ENCODE measurements at places on chromosomes 16 and 17.

DNA sequence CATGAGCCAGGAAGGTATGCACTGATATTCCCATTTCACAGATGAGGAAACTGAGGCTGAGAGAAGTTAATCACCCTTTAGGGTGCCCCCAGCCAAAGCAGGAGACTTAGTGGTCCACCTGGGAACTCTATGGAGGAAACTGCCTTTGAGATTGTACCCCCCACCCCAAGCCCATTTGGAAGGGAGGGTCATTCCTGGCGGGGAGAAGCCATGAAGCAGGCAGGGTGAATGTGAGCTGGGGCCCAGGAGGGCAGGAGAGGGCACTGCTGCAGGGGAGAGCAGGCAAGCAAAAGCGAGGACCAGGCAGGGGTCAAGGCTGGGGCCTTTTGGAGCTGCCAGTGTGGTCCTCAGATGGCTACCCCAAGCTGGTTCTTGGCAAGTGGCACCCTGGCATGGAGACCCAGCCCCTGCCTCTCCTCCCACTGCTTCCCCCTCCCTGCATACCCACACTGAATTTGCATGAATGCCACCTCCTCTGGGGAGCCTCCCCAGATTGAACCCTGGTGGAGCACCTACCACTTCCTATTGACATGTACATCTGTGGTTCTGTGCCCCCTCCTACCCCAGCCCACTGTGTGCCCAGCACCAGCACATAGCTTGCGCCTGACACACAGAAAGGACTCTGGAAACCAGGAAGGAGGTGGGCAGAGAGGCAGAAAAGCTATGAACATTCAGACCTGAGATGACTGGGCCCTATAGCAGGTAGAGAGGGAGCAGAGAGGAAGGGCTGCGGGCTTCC, 965 bp upstream of the TMC6 start:
- peak; percentile 35 for DNase-seq

DNA sequence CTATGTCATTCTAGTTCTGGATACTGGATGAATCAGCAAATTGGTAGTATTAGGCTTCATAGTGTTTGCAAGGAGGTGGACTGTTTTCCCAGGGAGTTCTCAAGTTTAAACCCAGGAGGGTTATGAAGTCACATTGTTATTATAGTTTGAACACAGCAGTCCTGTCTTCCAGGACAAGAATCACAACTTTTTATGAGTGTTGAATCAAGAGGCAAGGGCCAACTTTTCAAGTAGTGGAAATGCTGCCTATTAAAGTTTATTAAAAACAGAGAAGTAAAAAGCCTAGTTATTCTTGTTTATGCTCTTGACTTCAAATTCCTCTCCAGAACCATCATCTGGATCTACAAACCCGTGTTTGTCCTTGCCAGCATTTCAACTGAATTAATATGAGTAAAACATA, 86.3 kb upstream of the GOT2 start:
- no peak for DNase-seq

DNA sequence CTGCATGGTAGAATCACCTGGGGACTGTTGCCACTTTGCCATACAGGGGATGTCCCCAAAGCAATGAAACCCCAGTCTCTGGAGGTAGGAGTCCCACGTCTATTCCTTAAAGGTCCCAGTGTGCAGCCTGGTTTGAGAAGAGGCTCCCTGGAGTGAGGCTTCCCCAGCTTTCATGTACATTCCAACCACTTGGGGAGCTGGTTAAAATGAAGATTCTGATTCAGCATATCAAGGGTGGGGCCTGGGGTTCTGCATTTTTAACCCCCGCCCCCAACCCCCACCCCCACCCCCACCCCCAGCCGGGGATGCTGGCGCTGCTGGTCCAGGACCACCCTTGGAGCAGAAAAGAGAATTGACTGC, 241.2 kb downstream of the FOXL1 start:
- no peak for DNase-seq

DNA sequence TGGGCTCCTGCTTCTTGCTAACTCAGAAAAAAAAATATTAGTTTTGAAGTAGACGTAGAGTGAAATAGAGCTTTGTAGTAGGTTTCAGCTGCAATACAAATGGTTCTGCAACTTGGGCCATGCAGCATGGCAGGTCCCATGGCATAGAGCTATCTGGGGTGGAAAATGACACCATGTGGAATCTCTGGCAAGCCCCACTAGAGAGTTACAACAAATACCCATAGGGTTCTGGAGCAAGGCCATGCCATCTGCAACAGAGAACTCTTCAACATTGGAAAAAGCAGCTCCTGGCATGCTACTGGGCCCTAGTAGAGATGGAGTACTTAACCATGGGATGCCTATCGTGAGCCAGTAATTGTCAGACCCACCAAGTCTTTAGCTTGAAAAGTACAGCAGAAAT, 25.3 kb upstream of the RBBP6 start:
- no peak for DNase-seq

- no peak for DNase-seq
Observed at GRCh38 chr16:71919035-71919434, 23.7 kb downstream of the IST1 start.

DNA sequence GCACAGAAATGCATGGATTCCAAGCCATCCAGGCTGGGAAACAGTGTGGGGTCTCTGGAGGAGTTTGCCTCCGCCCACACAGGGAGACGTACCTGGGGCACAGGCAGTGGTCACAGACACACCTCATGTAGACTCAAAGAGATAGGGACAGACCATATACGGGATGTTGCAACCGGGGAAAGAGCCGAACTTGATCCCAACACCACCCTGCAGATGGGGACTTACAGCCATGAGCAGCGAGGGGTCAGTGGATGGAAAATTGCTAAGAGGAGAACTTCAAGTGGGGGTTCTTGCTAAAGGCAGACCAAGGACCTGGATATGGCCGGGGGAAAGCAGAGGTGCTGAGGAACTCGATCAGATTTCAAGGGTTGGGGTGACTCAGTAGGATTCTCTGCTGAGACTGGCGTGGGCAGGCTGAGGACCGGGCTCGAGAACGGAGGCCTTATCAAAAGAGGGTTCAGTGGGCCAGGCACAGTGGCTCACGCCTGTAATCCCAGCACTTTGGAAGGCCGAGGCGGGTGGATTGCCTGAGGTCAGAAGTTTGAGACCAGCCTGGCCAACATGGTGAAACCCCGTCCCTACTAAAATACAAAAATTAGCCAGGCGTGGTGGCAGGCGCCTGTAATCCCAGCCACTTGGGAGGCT, 12.0 kb upstream of the DNAH17 start:
- no peak for DNase-seq

- no peak for DNase-seq
Observed at GRCh38 chr17:979212-979538, 401 bp downstream of the NXN start.

- DNase-seq = no peak
Observed at GRCh38 chr16:81830845-81831540, 51.9 kb downstream of the PLCG2 start.

DNA sequence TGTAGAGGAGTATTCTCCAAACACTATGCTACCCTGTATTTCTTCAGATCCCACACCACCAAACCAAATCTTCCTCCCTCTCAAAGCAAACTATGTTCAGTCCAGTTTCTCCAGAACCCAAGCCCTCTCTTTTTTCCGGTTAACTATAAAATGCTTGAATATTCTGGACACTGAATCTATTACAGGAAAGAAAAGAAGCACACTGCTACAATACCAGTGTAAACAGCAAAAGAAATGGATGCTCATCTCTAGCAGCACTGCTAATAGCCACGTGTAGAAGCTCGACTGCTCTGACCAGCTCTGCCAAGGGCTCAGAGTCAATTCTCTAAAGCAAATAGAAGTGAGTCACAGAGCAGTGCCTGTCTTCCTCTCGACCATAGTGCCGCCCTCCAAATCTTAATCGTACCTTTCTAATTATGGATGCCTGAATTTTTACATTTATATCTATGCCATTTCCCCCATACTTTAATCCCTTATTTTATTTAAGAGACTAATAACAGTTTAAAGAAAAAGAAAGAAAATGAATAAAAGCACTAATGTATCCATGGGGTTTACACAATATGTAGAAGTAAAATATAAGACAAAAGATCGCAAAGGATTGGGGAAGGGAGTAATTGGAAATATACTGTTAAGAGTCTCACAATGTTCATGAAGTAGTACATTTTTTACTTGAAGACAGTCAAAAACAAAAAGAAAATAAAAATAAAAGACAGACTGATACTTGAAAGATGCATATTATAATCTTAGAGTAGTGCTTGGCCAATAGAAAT, 154.5 kb downstream of the PARN start:
- DNase-seq = no peak

GRCh38 chr16:29862383-29862883, 593 bp downstream of the CDIPT start:
- peak; percentile 15 for DNase-seq

DNA sequence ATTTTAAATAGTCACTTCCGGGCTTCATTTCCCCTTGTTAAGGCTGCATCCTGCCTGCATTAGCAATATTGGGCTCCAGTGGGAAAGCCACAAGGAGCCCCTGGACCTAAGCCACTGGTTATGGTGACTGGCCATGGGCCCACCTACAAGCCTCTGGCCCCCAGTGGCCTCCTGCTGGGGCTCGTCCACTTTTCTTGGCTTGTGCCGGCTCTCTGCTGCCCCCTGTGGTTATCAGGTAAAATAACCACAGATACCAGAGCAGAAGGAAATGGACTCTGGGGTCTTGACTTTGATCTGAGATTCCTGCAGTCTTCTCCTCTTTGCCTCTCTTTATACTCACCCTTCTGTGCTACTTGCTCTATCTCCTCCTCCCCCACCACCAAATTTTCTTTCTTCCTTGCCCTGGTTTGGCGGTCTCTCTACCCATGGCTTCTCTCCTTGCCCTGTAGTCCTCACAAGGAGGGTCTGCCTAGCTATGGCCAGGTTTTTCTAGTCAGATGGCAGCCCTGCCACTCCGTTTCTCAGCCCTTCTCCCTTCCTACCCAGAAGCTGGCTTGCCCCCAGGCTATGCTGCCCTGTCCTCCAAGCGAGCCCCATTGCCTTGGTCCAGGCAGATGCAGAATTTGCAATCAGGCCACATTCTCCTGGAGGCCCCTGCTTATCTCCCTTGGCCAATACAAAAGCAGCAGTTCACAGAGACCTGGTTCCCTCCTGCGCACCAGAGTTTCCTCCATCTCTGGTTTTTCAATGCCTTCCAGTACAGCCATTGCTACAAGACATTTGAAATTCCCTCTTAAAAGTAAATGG, 82.9 kb upstream of the RCVRN start:
- DNase-seq = peak; percentile 15

- DNase-seq = peak; percentile 77
Observed at GRCh38 chr17:32486111-32486700, 587 bp upstream of the CDK5R1 start.

DNA sequence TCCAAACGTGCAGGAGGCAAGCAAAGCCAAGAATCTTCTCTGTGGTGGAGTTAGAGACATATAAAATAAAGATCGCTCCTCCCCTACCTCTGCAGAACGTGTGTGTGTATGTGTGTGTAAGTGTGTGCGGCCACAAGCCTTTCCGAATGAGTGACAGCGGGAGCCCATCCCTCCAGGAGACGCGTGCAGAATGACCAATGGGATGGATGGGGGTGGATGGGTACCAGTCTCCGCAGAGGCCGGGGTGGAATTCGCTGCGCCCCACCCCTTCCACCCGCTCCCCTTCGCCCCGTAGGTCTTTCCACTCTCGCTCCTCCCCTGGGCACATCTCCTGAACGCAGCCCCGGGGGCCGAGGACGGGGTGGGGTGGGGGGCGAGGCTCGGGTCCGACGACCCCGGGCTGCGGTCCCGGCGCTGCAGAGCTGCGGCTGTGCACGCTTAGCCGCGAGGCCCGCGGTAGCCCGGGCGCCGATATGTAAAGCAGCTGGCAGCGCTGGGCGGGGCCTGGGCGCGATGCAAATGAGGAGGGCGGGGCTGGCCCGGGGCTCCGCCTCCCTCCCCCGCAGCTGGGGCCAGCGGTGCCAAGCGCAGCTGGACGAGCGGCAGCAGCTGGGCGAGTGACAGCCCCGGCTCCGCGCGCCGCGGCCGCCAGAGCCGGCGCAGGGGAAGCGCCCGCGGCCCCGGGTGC, at the start of gene PRKCB:
Gene PRKCB (plus strand): TSS at position 594 of the 688 bp plus-strand sequence.
- DNase-seq = peak; percentile 93

DNA sequence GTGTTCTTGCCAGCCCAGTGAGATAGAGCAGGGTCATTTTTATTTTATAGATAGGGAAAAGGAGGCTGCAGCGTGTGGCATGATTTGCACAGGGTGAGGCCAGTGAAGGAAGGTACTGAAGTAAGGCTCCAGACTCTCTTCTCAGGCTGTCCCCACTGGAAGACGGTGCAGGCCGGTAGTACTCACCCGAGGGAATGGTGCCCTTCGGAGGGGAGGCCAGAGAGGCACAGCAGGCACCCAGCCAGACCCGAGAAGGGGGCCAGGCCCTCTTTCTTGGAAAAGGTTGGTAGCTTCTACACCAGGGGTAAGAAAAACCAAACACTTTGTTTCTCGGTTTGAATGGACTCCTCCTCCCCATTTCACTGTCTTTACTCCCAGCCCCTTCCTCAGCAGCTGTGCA, 288 bp downstream of the ANKRD40CL start:
- no peak for DNase-seq

- DNase-seq = no peak
Observed at GRCh38 chr17:55768936-55769624, 18.2 kb downstream of the PCTP start.

- no peak for DNase-seq
Observed at GRCh38 chr17:82844796-82845162, 5.0 kb upstream of the ZNF750 start.

- DNase-seq = peak; percentile 63
Observed at GRCh38 chr16:31472709-31473203, 804 bp downstream of the TGFB1I1 start.

DNA sequence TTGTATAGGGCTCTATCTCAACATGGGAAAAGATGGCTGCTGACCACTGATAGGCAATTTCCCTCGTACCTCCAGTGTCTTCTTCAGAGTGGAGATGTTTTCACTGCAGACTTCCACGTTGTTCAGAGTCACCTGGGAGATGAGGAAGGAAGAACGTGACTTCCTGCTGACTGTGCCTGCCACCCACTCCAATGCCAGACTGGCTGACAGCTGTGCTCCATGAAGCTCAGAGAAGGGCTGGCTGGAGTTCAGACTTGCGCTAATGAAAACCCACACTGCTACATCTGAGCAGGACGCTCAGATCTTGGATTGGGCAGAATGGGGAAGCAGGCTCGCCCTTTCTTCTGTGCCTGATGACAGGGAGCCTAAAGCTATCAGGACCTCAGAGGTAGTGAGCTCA, 33.1 kb downstream of the COG4 start:
- DNase-seq = no peak

DNA sequence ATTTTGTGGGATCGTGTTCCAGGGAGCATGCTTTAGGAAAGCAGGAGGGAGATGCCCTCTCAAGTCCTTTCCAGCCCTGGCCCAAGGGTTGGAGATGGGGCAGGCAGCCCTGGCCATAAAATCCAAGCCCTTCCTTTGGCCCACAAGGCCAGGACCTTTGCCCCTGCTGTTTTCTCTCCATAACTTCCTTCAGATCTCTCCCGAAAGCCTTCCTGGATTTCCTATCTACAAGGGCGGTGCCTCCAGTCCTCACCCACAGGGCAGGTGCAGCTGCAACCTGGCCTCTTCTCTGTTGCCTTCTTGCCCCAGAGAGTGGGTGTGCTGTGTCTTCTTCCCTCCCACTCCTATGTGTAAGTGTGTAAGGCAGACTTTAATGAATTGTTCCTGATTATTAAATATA, 8.5 kb upstream of the PDP2 start:
- no peak for DNase-seq

Measured in CD4-positive, alpha-beta T cell treated with Interferon alpha-2 for 1 hour (primary cell).